ENCODE measurements at places on chromosomes 7 and 10.

GRCh38 chr10:71493741-71494140 lies 97.0 kb downstream of the CDH23 start:
- DNase-seq, result no peak

DNA sequence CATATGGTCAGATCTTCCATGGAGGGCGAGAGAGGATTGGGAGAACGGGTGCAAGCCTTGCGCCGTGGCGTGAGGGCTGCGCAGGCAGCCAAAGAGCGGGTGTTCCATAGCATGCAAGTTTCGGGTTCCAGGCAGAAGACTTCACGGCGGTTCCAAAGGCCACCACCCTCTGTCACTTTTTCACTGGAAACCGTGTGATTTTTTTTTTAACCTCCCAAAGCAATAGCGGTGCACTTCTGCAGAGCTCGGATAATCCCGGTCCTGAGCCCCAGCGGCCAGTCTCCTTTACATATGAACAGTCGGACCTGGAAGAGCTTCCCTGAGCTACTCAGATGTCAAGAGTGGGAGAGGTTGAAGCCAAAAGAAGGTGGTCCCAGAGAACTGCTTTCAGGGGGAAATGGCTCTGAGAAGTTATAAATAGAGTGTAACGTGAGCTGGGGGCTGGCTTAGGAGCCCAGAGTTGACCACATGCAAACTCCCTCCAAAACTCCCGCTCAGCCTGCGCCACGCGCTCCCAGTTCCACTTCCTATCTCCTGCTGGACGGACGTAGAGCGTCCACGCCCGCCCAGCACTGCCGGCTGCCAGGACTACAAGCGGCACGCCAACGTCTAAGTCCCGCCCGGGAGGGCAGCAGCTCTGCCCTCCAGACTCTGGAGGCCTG lies at the start of gene MEOX2:
MEOX2 (minus strand) TSS at position 389 of the 662 bp plus-strand sequence; CDS start at position 108, 281 bp downstream.
- peak; percentile 35 for DNase-seq

- DNase-seq, result no peak
Measured at GRCh38 chr7:28609608-28610007, 197.3 kb downstream of the CREB5 start.

- DNase-seq, result no peak
Measured at GRCh38 chr7:105896407-105896911, 20.1 kb upstream of the ATXN7L1 start.

DNA sequence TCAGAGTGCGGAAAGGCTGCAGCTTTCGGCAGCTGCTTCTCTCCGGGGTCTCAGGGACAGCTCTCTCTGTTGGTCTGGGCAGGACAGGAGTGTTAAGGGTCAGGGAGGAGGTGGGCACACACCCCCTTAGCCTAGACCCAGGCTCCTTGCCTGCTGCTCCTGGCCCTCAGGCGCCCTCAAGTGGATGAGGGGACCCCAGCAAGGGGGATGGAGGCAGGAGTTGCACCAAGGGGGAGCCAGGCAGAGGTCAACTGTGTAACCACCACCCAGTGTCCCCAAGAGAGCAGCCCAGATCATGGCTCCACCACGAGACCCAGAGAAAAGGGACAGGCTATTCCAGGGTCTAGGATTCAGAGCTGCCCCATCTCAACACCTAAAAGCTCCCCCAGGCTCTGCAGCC lies 26.9 kb downstream of the SPOCK2 start:
- DNase-seq, result peak; percentile 47

GRCh38 chr7:130896898-130897514 lies 163.0 kb upstream of the KLF14 start:
- peak; percentile 51 for DNase-seq
